ENCODE measurements at places on chromosomes 6 and 20.

DNA sequence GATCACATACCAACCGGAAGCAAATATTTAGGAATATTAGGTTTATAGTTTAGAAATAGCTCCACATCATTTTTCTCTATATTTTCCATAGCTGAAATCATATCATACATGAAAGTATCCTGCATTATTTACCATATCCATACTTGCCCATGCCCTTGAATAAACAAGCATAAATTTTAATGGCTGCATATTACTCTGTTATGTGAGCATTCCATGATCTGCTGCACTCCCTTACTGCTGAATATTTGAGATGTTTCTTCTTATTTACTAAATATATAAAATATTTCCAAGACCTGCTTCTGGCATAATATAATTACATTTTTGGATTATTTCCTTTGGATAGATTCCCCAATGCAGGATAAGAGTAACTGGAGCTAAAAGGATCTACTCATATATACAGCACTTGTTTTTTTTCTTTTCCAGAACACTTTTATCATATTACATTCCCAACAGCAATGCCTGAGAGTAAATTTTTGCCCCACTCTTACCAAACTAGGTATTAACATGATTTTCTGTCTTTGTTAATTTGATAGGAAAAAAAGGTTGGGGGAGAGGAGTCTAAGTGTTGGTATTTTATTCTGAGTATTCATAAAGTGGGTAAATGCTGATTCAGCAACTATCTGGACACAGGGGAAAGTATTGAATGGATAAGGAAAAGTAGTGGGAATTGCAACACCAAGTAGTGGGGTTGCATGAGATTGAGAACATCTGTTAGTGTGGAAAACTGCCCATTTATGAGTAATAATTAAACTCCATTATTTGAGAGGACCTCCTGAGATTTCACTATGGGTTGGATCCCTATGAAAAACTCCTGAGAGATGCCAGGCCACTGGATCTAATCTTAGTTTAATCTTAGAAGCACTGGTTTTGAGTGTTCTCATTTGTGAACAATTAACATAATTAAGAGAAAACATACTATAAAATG, 76.0 kb downstream of the MAN1A1 start:
- peak; percentile 95 for DNase-seq

DNA sequence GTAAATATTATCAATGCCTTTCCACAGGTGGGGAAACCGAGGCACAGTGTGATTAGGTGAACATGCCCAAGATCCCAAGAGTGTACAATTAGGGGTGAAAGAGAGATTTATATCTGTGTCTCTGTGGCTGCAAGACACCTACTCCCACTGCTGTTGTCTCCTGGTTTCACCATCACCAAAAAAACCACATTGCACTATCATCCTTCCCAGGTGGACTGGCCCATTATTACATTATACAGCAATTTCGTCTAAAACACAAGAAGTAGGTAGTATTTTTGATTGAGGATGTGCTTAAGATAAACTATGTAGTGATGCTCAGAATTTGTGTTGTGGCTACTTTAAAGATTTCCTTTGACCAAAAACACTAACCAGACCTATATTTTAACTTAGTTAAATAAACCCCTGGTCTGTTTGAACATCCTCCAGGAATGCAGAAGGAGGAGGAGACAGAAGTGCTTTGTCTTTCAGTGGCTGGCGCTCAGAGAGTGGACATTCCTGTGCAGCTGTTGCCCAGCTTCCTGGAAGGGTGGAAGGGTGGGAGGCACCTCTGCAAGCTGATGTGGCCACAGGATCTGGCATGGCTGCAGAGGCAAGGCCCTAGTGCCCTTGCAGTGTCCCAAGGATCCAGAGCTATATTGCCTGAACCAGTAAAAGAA, 23.8 kb downstream of the DCBLD1 start:
- DNase-seq, result peak; percentile 31

DNA sequence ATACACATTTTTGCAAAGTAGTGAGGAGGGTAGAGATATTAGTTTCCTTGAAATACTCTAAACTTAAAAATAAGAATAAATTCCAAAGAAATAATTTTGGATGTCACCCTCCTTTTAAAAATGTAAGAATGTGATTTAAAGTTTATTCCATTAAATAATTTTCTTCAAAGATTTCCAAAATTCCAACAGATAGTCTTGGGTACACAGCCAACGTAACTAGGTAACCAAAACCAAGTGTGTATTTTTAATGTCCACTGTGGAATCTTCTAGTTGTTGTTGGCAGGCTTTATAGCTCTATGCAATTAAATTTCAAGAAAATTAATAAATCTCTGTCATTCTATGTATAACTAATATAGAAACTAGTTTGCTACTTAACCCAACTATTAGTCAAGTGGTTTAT, 101.3 kb downstream of the COL21A1 start:
- no peak for DNase-seq

- no peak for DNase-seq
Observed at GRCh38 chr6:153484056-153484455, 353.0 kb upstream of the RGS17 start.

DNA sequence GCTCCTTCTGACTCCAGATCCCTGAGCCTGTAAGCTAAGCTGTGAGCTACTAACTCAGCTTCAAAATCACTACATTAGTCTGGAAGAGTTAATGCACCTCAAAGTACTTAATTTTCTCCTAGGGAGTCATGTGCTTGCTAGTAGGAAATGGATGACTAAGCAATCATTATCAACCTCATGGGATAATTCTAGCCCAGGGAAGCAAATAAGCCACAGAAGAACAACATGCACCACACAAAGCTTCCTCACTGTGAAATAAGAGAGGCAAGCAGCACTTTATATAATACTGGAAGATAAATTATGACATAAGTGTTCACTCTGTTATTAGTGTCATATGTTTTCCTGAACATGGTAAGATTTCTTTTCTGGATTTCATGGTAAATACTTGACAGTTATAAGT, 57.9 kb upstream of the RCAN2 start:
- DNase-seq, result no peak

Data from fibroblast of mammary gland (primary cell).